EH (cell line): ENCODE measurements at places on chromosomes 2 and 18.
A peak's percentile ranks its signal among the peaks of the same experiment; 100 is the strongest.

DNA sequence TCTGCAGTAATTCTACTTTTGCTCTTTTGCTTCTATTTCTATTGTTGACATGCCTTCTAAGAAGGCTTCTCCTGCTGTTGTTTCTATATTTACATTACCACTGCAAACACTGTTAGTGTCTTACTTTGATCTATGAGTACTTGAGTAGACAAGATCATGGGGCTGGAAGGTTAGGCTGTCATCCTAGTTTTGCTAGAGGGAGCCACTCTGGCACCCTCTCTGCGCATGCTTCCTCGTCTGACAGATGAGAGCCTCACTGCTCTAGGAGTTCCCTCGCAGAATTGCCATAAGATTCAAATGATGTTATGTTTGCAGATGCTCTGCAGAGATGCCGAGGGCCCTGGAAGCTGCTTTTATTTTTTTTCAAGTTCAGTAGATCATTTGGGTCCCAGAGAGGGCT, 185.6 kb downstream of the RNF144A start:
- no peak for DNase-seq

DNA sequence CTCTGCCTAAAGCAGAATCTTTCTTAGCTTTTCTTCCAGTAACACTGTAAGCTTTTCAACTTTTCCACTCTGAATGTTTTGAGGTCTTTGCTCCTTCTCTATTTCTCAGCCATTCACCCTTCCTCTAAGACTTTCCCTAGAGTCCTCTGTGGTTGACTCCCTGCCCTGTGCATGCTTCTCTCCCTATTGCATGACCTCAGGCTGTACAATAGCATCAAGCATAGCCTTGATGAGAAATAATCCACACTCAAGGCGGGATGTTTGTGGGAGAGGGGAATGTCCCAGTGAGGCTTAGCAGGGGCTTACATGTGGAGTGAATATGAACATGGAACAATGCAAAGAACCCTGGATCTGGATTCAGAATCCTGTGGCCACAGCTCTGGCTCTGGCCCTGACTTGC, 48.4 kb upstream of the IGFBP5 start:
- peak; percentile 7 for DNase-seq

DNA sequence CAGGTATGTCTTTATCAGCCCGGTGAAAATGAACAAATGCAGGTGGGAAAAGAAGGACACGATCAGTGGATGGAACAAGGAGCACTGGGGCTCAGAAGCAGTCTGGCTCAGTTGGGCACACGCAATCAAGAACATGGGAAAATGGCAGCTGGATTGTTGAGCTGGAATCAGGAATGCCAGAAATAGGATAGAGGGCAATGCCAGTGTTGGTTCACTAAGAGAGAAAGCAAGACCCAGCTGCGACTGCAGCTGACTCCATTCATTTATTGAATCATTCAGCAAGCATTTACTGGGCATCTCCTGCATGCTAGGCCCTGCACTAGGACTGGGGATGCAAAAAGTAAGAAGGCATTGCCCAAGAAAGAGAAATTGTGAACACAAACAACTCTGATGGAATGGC, 13.6 kb upstream of the TTR start:
- no peak for DNase-seq

DNA sequence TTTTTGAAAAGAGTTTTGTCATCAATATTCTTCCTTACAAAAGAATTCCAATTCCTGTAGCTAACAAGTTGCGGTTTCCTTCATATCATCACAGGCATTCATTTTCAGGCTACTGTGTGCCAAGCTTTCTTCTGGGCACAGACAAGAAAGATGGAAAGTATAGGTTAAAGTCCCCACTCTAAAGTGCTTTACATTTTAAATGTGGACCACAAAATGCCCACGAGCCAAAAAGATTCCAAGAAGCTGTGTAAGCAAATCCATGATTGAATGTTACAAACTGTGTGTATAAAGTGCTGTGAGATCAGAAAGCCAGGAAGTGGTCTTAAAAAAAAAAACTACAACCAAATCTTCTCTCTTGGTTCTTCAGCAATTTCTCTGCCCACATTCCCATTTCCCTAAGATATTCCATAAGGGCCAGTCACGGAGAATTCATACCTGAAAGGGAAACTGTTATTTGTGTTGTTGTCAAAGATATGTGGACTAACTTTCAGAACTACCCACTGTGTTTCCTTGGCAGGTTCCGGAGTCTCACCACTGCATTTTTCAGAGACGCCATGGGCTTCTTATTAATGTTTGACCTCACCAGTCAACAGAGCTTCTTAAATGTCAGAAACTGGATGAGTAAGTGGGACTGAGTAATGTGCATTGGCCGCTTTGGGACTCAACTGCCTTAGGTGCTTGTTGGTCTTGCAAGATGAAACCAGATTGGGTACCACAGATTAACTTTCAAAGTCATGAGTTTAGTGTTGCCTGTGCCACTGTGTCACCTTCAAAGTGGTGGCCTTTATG, 55.7 kb downstream of the RAB27B start:
- no peak for DNase-seq

DNA sequence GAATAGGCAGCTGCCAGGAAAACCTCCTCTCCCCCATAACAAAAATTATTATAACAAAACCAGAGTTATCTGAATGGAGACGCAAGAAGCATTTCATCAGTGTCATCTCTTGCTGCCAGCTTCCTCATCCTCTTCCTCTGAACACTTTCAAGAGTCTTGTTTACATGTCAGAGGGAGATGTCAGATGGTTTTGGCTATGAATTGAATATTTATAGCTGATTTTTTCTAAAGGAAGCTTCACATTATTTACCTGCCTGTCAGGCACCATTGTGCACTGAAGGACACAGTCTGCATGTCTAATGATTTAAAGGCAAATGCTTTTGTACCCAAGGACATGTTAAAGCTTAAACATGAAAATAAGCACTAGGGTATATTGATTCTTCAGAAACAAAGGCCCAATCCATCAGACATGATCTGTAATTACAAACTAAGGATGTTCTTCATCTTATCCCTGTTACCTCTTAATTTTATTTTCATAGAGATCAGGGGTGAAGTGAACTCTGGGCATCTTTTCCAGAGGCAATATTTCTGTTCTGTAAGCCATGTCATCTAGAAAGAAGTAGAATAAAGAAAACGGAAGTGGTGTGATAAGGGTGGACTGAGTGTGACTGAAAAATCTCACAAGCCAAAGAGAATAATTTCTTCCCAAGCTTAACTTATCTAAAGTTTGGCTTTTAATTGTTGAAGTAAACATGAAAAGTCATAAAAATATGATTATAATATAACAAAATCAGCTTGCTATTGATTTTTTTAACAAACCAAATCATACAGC, 168.7 kb downstream of the ANKRD44 start:
- no peak for DNase-seq

GRCh38 chr2:147250652-147251356, 594.0 kb upstream of the ACVR2A start:
- no peak for DNase-seq

GRCh38 chr2:53881360-53881759, 21.6 kb upstream of the GPR75 start:
- no peak for DNase-seq

- peak; percentile 54 for DNase-seq
Observed at GRCh38 chr2:127100251-127101047, 6.5 kb downstream of the BIN1 start.
